Activated T-cell treated with anti-CD3 and anti-CD28 coated beads for 24 hours (primary cell): ENCODE measurements at places on chromosomes 2 and 18.

DNA sequence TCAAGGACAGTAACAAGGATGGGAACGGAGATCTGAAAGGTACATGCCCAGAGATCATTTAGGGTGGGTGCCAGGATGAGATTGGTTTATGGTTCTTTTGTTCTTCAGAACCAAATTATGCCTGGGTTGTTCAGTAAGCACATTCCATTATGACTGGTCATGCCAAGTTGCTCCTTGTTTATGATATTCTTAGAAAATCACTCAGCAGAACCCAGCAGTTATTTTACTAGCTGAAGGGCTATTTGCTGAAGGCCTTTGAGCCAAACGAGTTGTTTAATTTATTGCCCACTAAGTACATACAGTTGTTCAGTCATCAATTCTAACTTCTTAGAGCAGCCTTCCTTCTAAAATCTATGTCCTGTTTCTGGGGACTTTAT lies 635 bp downstream of the SLC3A1 start:
- DNase-seq, result no peak

DNA sequence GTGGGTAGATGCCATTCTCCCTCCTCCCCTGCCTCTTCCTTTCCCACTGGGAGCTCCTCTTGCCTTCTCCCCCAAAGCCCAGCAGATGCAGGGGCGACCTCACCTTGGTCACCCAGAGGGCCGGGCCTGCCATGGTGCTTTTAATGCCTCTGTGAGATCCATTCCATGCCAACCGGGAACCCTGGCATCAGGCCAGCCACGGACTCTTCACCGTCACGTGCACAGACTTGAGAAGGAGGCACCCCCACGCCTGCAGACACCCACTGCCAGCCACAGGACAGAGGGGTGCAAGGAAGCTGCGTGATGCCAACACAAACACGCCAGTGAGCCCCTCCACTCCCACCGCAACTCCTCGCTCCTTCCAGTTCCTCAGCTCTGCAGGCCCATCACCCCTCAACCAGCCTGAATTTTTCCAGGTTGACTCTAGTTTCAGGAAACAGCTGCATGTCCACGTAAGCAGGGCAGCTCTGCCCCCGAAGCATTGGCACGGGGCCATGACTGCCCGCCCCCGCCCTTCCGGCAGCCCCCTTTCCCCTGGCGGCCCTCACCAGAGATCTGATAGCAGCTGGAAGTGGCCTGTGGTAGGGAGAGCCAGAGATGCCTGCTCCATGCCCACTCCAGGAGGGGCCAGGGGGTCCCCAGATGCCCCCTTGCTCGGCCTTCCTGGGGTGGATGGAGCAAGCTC lies 50.8 kb downstream of the DNMT3A start:
- no peak for DNase-seq

DNA sequence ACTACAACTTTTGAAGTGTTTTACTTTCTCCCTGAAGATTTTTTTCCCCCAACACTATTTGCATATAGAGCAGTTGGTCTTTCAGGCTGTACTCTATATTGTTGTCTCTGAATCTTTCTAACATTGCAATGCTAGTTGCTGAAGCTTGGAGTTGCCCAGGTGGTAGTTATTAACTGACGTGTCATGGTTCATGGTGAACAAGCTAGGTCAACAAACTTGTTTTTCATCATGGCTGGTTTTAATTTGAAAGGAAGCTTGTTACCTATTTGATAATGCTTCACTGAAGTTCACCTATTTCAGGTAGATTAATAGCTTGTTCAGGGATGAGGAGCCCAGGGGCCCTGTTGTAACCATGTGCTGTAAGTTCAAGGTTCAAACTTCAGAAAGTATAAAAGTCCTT lies 158.8 kb upstream of the ZEB2 start:
- DNase-seq, result no peak

DNA sequence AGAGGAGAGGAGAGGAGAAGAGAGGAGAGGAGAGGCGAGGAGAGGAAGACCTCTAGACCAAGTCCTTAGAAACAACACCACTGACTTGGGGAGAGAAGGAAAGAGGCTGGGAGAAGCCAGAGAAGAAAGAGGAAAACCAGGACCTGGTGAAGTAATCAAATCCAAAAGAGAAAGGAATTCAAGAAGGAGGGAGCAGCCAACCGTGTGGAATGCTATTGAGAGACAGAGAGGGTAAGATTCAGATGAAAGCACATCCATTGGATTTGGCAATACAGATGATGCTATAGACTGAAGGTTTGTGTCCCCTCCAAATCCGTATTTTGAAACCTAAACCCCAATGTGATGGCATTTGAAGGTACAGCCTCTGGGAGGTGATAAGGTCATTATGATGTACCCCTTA lies 50.7 kb downstream of the GALNT14 start:
- no peak for DNase-seq

DNA sequence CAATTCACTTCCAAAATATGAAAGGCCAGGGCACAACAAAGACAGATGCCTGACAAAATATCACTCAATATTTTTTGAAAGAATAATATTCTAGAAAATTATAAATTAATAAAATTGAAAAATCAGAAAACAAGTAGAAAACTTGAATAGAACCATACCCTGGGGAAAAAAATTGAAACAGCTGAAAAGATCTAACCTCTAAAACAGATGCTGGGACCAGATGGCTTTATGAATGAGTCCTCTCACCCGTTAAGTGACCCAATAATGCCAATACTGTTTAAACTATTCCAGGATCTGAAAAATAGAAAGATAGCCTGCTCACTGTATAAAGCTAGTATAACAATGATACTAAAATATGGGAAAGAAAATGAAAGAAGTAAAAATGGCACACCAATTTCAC lies 322.3 kb upstream of the VWC2L start:
- DNase-seq, result no peak
